ENCODE measurements at places on chromosomes 1 and 21. TPM values are rescaled to one million over a fixed set of nuclear protein-coding genes. Genes with fewer than 3 reads are reported as not detected.

The CD5L gene
- not detected for polyA plus RNA-seq

GRCh38 chr1:22114083-22115012 is 28.5 kb downstream of the WNT4 start:
- peaks cover 40% of the 10 kb centered on the region for H3K4me1 ChIP-seq
- peaks cover 16% of the 10 kb centered on the region for H3K36me3 ChIP-seq
- no peaks in the 10 kb centered on the region for H3K27me3 ChIP-seq
- peak; percentile 93 for DNase-seq

DNA sequence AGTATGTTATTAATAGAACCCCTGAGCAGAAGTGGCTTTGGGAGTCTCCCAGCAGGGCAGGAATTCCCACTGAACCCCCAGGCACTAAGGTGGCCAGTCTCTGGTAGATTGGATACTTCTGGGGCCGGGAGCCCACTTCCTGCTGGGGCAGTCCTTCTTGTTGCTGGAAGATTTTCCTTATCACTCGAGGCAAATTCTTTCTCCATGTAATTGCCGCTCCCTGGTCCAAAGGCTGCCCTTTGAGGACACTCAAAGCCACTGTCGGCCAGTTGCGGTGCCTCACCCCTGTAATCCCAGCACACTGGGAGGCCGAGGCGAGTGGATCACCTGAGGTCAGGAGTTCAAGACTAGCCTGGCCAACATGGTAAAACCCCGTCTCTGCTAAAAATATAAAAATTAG is 22.6 kb upstream of the TNFRSF1B start:
- H3K4me1 ChIP-seq = peaks cover 29% of the 10 kb centered on the region
- H3K36me3 ChIP-seq = no peaks in the 10 kb centered on the region
- H3K27ac ChIP-seq = no peak overlapping the region
- H3K27me3 ChIP-seq = no peaks in the 10 kb centered on the region
- no peak for DNase-seq

GRCh38 chr1:90850181-90850897 is 133.2 kb upstream of the BARHL2 start:
- peaks cover 14% of the 10 kb centered on the region for H3K27me3 ChIP-seq
- H3K27ac ChIP-seq = no peak overlapping the region
- H3K4me1 ChIP-seq = peaks cover 12% of the 10 kb centered on the region

DNA sequence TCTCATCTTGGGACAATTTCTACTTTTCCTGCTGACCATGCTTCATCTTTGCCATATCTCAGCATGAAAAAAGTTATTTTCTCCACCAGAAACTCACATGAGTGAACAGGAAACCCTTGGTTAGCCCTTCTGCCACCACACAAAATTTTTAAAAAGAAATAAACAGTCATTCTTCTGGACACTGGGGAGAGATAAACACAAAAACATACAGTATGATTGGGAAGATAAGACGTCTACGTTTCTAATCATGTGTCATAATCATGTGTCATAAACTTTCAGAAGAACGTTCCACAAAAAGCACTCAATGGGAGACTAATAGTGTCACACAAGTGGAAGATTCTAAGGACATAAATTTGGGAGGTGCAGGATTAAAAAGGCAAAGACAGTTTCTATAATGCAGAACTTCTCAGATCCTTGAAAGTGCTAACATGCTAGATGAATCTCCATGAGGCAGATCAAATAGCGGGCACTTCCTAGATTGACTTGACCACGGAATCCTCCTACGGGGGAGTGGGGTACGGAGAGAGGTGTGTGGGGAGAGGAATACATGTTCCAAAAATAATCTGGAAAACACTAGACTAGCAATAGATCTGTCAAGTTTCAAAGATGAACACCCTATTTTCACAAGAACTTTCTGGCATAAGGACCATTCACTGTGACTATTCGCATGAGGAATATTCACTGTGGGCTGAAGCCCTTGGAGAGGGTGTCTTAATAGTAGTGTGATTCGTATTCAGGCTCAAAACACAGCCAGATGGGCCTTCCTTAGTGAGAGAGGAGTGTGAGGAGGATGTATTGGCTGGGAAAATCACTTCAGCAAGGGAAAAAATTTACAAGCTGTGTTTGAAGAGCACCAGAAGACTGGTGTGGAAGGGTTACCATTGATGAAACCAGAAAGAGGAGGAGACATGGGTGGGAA is 206.7 kb downstream of the SETD4 start:
- H3K27me3 ChIP-seq = no peaks in the 10 kb centered on the region
- H3K4me1 ChIP-seq = peaks cover 20% of the 10 kb centered on the region
- DNase-seq = peak; percentile 19
- H3K4me3 ChIP-seq = no peak overlapping the region

The TMEM200B gene
- 0.67 TPM for polyA plus RNA-seq
